Peyer's patch (tissue), 4 donors: ENCODE measurements at places on chromosomes 2 and 18. TPM values are rescaled to one million over a fixed set of nuclear protein-coding genes. Genes with fewer than 3 reads are reported as not detected.
A peak's percentile ranks its signal among the peaks of the same experiment; 100 is the strongest.

- no peak for DNase-seq
Observed at GRCh38 chr2:150417278-150417677, 70.2 kb downstream of the RND3 start.

- no peak for DNase-seq
Observed at GRCh38 chr2:226707499-226707898, 92.1 kb downstream of the IRS1 start.

DNA sequence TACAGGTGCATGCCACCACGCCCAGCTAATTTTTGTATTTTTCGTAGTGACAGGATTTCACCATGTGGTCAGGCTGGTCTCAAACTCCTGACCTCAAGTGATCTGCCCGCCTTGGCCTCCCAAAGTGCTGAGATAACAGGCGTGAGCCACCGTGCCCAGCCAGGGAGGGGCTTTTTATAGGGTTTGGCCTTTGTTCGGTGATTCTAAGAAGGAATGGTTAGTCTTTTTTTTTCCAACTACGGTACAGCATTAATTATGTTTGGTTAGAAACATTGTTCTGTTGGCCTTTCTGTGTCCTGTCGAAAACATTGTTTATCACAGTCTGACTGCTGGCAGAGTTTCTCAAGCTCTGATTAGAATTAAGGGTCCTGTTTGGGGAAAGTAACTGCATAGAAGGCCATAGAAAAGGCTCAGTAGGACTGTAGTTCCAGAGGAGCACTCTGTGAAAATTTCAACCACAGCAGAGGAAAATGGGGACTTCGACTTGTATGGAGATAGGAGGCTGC lies 19.3 kb upstream of the SMCHD1 start:
- no peak for DNase-seq

DNA sequence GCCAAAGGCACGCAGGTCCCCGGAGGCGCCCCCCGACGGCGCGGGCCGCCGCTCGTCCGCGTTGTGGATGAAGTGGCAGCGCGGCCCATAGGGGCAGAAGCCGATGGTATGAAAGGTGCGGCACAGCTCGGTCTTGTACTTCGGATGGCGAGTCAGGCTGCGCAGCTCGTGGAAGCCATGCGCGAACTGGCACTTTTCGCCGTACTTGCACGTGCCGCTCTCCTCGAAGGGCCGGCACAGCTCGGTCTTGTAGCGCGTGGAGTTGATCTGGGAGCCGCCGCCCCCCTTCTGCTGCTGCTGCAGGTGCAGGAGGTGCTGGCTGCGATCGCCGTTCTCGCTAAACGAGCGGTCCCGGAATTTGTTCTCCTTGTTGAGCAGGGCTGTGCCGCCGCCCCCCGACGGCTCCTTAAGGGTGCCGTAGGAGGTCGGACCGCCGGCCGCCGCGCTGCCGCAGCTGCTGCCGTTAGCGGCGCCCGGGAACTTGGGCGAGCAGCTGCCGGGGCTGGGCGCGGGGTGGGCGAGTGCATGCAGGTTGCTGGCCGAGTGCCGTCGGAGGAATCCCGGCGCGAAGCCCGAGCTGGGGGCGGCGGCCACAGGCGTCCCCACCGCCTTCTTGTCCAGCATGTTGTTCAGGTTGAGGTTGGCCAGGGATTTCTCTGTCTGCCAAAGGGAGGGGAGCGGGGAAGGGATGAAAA lies 1.2 kb downstream of the ZFP36L2 start:
- peak; percentile 62 for DNase-seq

- no peak for DNase-seq
Observed at GRCh38 chr2:28048341-28048740, 157.8 kb downstream of the BABAM2 start.

GRCh38 chr2:145415151-145415550 lies 895.2 kb upstream of the ZEB2 start:
- DNase-seq: no peak

GRCh38 chr2:191245869-191246531 lies 796 bp downstream of the MYO1B start:
- DNase-seq: peak; percentile 22

DNA sequence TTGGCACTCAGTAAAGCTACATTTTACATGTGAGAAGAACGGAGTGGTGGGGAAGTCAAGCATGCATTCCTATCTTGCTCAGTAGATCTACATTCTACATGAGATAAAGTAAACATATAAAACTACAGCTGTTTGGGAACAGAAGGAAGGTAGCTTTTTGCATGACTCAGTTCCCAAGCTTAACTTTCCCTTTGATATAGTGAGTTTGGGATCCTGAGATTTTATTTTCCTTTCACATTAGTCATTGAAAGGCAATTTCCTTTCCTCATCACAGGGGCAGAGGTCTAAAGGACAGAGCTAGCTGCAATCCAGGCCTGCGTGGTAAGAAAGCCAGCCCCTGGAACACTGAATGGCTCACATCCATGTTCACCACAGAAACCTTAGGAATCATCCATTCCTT lies 257.2 kb downstream of the SRBD1 start:
- no peak for DNase-seq

DNA sequence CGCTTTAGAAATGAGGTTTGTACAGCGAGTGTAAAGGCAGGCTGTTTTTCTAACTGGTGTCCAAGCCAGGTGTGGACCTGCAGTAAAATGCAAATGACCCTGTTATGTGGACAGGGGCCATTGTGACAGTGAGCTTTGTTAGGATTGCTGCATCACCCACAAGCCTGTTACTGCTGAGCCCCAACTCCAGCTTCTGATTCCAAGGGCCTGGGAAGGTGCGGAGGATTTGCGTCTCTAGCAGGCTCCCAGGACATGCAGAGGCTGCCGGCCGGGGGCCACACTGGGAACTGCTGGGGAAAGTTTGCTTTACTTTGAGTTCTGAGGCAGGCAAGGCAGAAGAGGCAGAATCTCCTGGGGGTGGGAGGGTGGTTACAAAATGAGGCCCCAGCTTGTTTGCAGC lies 164.1 kb downstream of the GLI2 start:
- no peak for DNase-seq

GRCh38 chr18:13220361-13220991 lies 1.9 kb downstream of the LDLRAD4 start:
- peak; percentile 65 for DNase-seq

GRCh38 chr2:45007961-45008295 lies 1.3 kb downstream of the SIX2 start:
- no peak for DNase-seq

DNA sequence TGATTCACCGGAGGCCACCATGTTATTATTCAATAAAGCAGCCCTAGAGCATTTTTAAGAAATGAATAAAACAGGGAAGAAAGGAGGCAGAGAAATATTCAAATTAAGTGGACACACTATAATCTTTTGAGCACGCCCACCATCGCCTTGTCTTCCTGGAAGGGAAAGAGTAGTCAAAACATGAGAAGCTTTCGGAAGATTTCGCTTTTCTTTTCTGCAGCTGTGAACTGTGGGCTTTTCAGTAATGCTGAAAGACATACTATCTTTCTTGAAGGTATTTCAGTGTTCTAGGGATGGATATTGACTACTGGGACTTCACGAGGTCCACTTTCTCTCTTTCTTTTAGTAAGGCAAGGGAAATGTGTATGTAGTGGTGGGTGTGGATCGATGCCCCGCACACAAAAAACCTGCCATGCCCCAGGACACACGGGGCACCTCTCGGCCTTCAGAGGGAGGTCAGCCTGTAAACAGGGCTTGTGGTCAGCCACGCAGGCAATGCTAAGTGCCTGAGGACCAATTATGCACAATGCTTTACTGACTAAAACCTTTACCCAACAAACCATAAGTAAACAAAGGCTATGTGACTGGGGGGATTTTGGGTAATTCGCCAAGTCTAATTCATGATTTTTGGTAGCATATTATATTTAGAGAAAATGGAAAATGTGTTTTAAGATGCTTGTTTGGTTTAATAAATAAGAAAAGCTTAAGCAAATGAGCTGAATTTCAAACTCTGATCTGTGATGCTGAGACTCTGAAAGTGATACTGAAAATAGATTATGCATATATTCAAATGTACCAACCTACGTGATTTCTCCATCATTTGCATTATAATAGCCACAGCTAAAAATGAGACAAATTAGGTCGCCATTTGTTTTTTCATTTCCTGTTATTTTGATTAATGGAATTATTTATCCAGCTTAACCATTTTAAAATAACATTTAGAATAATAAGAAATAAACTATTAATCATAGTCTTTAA lies 130.5 kb downstream of the ZNF516 start:
- DNase-seq: no peak

- no peak for DNase-seq
Observed at GRCh38 chr2:100831158-100831750, 11.3 kb downstream of the NPAS2 start.

- DNase-seq: no peak
Observed at GRCh38 chr18:47150824-47151366, 595 bp upstream of the HDHD2 start.

- DNase-seq: no peak
Observed at GRCh38 chr2:42132191-42132965, 36.8 kb upstream of the EML4 start.

DNA sequence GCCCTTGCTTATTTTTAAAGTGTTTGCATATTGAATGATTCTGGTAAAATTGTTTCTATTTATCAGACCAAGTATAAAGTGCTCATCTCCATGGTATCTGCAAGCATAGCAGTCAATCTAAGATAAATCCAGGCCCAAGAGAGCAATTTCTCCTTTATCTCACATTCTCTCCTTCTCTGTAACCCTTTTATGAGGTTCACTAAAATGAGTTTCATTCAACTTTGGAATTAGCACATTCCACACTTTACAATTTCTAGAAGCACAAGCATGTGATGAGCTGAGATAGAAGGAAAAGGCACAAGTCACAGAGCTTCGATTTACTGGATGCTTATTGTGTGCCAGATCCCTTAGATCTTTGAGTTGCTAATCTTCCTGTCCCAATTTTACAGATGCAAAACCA lies 97.3 kb downstream of the CNTNAP5 start:
- DNase-seq: no peak

- DNase-seq: no peak
Observed at GRCh38 chr2:121699421-121700333, 37.0 kb downstream of the NIFK start.

DNA sequence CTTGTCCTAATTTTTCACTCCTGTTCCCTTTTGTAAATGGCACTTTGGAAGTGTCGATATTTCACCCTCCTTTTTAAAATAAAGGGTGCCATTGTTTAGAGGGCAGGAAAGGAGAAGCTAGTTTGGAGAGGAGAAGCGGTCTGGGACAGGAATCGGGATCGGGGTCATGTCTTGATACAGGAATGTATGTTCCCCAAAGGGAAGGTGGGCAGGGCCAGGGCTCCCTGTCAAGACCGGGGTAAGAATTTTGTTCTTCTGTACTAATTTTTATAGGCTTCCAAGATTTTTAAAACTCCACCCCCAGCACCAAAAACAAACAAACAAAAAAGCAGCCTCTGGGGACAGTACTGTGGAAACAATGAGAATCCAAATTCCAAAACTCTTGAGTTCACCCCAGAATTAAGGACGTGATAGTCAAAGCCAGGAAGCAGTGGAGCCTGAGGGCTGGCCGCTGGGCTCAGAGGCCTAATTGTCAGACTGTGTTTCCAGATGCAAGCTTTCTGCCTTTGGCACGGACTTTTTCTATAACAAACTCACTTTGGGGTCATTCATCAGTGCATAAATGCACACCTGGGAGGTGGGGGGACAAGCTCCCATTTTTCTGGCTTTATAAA lies 250.4 kb upstream of the SIX2 start:
- DNase-seq: no peak

DNA sequence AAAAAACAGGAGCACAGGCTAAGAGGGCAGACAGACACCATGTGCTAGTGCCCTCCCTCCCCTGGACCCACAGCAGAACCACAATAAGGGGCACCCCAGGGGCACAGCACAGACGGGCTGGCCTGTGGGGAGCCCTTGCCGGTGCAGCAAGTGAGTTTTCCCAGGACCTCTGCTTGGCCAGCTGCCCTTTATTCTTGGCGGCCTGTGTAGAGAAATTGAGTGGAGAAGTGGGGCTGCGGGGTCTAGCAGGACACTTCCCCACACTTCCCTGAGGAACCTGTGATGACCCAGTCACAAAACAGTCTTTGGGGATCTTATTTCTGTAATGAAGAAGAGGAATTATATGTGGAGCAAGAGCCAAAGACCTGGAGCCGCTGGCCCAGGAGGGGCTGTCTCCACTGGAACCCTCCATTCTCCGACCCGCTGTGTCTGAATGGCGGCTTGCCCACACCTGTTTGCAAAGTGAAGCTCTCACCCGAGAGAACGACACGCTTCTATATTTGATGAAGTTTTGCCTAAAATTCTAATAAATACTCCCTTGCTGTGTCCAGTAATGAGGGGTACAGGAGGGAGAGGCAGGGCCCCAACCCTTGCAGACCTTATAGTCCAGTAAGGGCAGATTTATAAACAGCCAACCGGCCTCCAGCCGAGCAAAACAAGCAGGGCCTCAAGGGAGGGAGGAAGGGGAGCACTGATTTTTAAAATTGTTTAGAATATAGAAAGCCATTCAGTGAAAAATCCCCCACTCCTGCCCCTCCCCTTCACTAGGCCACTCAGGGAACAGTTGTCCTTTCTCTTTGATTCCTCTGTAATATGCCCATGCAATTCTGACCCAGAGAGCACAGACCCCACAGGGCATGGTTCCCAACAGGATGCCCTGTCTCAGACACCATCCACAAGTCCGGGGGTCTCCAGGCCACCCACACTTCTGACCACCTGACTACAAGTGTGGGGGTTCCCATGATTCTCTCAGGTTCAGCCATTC lies 44.7 kb upstream of the SNED1 start:
- DNase-seq: no peak

- DNase-seq: no peak
Observed at GRCh38 chr2:67076239-67076624, 320.9 kb upstream of the ETAA1 start.

GRCh38 chr2:197804758-197805714 lies 643 bp downstream of the PLCL1 start:
- DNase-seq: peak; percentile 49

- DNase-seq: no peak
Observed at GRCh38 chr2:219104107-219105035, 43.6 kb upstream of the IHH start.

- no peak for DNase-seq
Observed at GRCh38 chr2:164453656-164454305, 167.5 kb downstream of the GRB14 start.

KIAA2012 gene
- total RNA-seq: not detected

CCDC141 gene
- 6.1 TPM for total RNA-seq

NT5C1B gene
- not detected for total RNA-seq

XRCC5 gene
- 104 TPM for total RNA-seq

PIEZO2 gene
- total RNA-seq: 5.0 TPM
